ENCODE measurements at places on chromosomes 7 and 10. TPM values are rescaled to one million over a fixed set of nuclear protein-coding genes. Genes with fewer than 3 reads are reported as not detected.

PON1 gene
- not detected for total RNA-seq

TYW1B gene
- total RNA-seq = 1.3 TPM

PRF1 gene
- under 0.01 TPM for total RNA-seq

MKX gene
- 0.57 TPM for total RNA-seq

GALNT17 gene
- not detected for total RNA-seq

OPALIN gene
- total RNA-seq = not detected

SSC4D gene
- 0.28 TPM for total RNA-seq

LEP gene
- total RNA-seq = 0.09 TPM

LRRC4 gene
- total RNA-seq = 0.46 TPM

PTN gene
- total RNA-seq = 27.8 TPM

AQP1 gene
- 1.00 TPM for total RNA-seq

GFRA1 gene
- 1.6 TPM for total RNA-seq

SEMA3A gene
- 51.4 TPM for total RNA-seq

SLC39A12 gene
- not detected for total RNA-seq

FOXI2 gene
- not detected for total RNA-seq

EDRF1 gene
- total RNA-seq = 17.4 TPM

STEAP1 gene
- 30.2 TPM for total RNA-seq
